CD4-positive, alpha-beta T cell (primary cell): ENCODE measurements at places on chromosomes 2 and 18. TPM values are rescaled to one million over a fixed set of nuclear protein-coding genes. Genes with fewer than 3 reads are reported as not detected.

DNA sequence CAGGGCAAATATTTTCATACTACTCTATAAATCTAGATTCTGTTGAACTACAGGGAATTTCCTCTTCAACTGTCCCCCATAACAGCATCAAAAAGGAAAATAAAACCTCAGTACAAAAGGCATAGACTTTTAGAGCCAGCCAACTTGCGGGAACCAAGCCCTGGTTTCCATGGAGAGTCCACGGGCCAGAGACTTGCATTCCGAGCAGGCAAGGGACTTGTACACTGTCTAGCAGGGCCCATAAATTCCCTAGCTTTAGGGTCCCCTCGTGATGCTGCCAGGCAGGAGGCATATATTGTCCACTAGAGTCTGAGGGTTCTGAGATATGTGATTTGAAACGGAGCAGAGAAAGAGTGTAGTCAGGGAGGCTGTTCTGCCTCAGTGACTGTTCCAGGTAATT, 153.1 kb upstream of the SLC14A2 start:
- DNase-seq = no peak

DNA sequence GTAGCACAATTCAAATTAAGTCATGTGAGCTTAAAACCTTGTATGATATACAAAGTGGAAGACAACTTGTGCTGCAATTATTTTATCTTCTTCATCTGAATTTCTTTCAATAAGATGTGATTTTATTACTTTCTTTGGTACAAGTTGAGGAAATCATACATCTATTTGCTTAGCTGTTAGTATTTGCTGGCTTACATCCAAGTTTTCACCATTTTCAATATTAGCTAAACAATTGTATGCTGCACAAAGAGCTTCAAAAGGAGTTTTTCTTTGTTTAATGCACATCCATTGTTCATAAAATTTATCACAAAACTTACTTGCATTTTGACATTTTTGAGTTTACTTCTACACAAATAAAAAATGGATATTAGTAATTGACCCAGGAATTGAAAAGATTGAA, 40.9 kb downstream of the SCN9A start:
- DNase-seq = no peak

DNA sequence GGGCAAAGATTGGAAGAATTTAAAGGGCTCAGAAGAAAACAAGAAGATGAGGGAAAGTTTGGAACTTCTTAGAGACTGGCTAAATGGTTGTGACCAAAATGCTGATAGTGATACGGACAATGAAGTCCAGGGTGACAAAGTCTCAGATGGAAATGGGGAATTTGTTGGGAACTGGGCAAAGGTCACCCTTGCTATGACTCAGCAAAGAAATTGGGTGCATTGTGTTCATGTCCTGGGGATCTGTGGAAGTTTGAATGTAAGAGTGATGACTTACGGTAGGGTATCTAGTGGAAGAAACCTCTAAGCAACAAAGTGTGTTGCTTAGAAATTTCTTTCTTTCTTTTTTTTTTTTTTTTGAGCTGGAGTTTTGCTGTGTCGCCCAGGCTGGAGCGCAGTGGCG, 6.0 kb upstream of the IL1A start:
- DNase-seq = no peak

DNA sequence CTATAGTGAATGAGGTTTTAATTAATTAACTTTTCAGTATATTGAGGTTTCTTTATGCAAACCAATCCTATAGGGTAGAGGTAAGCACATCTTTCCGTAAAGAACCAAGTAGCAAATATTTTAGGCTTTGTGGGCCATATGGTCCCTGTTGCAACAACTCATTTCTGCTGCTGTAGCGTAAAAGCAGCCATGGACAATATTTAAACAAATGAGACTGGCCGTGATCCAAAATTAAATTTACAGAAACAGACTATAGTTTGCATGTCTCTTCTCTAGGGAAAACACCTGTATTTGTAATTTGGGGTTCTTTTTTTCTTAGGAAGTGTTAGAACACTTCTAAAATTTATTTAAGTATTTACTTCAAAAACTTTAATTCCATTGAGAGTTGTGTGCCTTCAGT, 104.3 kb downstream of the KYNU start:
- DNase-seq = no peak

- no peak for DNase-seq
Observed at GRCh38 chr2:84603911-84604310, 87.6 kb downstream of the DNAH6 start.

DNA sequence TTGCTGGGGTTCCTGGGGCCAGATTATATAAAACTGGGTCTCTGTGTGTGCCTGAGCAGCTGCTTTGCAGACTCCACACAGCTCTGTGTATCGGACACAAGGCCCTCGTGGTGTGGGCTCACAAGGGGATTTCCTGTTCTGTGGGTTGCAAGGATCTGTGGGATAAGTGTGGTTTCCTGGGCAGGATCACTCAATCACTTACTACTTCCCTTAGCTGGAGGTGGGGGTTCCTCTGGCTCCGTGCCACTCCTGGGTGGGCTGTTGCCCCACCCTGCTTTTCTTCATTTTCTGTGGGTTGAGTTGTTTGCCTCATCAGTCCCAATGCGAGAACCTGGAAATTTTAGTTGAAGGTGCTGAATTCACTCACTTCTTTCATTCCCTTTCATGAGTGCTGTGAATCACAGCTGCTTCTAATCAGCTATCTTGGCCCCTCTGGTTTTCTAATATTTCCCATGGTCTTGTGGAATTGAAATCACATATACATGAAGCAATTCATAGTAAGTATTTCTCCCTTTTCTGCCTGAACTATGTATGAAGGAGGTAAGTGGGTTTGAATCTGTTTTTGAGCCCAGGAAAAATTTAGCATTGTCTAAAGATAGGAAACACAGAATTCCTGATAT, 196.3 kb downstream of the DCDC2C start:
- DNase-seq = no peak

DNA sequence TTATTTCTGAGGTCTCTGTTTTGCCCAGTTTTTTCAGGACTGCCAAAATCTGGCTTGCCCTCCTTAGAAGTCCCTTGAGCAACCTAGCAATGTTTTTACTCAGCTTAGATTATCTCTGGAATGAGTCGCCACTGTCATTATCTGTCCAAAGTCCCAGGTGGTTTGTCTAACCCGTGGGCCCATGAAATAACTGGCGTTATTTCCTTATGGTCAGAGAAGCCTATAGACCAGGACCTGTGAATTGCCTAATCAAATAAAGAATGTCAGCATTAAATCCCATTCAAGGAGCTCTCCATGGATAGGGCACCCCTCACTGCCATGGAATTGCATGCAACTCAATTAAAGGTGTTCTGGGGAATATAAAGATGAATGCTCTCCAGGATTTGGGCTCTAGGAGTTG, 373.9 kb downstream of the SETBP1 start:
- DNase-seq = no peak

DNA sequence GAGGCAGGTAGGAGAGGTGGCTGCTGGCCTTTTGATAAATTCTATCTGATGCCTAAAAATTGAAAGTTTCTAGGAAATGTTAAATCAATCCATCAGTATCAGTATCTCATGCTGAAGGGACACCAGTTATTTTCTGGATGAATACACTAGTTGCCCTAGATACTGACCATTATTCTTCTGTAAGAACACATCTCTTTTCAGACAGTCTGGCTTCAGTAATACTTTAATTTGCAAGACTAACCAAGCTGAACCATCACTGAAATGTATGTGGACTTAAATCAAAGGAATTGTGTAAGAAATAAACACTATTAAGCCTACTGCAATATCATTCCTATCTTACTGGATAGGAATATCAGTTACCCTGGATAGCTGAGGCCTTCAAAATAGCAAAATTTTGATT, 1546.3 kb downstream of the LRP1B start:
- DNase-seq = no peak

- DNase-seq = no peak
Observed at GRCh38 chr18:58391932-58392323, 237.0 kb downstream of the ALPK2 start.

DNA sequence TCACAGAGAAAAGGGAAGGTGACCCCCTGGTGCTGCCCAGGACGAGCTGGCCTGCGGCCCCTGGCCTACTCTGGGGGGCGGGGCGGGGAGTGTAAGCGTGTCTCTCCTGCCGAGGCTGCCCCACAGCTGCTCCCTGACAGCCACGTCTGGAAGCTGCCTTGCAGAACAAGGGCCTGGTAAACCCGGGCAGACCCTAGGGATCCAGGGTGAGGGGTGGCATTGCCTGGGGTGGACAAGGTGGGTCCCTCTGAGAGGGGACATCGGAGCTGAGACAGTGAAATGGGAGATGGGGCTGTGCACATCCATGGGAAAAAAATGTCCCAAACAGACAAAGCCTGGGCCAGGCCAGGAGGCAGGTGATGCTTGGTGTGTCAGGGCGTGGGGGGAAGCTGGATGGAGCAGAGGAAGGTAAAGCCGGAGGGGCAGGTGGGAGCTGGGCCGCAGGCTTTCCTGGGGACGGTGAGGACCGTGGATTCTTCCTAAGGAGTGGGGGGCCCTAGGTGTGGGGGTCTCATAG, 66.0 kb upstream of the HDAC4 start:
- DNase-seq = no peak

The FAP gene
- not detected for total RNA-seq

The ADI1 gene
- 28.4 TPM for total RNA-seq

The DUSP19 gene
- 0.50 TPM for total RNA-seq

The BMP10 gene
- total RNA-seq = not detected
